Glomerular endothelial cell (primary cell): ENCODE measurements at places on chromosomes 1 and 21.

- DNase-seq: no peak
Measured at GRCh38 chr1:223177681-223178080, 34.6 kb upstream of the TLR5 start.

GRCh38 chr1:64956733-64957441 is 9.5 kb downstream of the JAK1 start:
- no peak for DNase-seq

- peak; percentile 31 for DNase-seq
Measured at GRCh38 chr1:205523891-205524793, 19.7 kb downstream of the CDK18 start.

DNA sequence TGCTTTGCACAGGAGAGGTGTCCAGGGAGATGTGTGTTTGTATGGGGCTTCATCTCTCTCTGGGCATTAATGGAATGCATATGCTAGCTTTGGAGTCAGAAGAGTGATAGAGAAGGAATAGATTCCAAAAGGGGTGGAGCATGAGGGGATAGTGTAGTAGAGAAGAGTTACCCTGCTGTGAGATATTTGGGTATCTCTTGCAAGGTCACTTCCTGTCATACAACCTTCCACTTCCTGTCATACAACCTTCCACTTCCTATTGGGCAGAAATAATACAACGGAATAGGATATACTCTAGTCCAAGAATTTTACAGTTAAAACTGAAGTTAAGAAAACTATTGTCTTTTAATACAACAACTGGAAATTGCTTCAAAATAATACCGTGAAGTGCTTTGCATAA is 351.8 kb upstream of the FMN2 start:
- DNase-seq: no peak

DNA sequence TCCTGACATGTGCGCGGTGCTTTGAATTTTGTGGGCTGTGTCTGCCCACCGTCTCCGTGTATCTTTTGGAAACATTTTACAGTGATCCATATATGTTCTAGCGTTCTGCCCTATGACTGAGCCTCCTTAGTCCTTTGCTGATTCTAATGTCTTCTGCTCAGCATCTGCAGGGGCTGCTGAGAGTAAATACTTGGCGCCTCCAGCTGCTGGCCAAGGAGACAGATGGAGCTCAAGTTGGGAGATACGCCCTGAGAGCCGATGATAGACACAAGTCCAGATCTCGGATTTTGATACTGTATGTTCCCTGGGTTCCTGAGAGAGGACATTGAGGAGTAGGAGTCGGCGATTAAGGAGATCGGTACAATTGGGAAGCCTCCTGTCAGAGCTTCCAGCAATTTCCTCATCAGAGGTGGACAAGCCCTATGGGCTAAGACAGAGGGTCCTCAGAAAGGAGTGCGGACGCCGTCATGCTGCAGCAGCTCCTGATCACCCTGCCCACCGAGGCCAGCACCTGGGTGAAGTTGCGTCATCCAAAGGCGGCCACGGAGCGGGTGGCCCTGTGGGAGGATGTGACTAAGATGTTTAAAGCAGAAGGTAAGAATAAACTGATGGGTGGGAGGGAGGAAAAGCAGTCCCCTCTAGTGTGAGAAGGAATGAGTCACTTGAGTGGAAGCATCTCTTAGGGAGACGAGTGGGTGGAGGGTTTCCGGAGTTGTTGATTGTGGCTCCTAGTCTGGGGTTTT is 390 bp downstream of the ZFP69B start:
- no peak for DNase-seq

- DNase-seq: no peak
Measured at GRCh38 chr21:41280115-41280919, 36.3 kb upstream of the FAM3B start.

DNA sequence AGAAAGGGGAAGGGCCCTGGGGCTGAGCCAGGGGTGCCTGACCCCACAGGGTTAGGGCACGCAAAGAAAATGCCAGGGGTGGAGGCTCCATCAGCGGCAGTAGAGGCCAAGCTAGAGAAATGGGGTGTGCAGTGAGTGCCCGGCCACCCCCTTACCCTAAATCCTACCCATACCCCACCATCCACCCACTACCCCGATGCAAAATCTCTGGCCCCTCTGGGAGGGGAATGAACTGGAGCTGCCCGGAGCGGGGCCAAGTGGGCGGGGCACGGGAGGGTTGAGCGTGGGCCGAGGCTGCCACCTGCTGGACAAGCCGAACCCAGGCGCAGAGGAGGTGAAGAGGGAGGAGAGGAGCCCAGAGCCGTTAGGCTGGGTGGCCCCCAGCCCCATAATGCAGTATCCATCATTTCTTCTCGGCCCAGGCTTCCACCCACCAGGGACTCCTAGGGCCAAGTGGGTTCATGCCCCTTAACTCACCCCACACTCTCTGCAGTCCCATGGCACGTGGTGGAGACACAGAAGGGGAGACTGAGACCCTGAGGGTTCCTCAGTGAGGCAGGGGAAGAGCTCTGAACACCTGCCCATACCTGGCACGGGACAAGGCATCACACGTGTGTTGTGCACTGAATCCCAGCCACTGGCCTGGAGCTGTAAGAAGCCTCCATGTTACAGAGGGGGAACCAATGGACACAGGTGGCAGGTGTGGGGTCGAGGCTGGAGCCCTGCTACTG is 1.4 kb upstream of the C1QC start:
- DNase-seq: no peak

DNA sequence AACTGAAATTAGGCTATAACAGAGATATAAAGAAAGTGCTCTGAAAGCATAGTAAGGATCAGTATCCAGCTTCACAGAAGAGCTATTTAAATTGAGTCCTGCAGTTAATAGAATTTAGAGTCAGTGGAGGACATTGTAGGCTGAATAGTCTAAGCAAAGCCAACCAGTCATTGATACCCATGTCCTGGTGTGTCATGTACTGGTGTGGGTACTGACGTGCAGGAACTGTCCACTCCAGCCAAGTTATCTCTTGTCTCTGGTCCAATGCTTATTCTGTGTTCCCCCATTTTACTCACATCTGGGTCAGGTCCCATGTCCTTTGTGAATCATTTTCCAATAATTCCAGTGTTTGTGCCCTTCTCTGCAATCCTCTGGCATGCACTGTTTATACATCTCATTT is 90.0 kb downstream of the MACF1 start:
- no peak for DNase-seq

- DNase-seq: no peak
Measured at GRCh38 chr1:112697781-112698201, 9.1 kb downstream of the RHOC start.

DNA sequence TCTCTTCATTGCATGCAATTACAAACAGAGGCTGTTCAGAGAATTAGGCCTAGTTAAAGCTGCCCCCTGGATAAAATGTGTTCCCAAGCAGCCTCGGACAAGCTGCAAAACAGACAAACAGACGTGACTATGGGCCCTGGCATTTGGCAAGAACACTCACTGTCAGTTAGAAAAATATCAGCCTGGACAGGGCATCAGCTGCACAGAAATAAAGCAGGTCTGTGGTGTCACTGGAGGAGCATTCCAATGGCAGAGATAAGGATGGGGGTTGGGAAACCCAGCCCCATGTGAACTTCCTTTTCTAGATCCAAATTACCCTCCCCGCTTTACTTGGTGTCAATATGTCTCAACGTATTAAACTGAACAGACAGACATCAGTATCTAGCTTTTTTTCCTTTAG is 177.1 kb downstream of the GPATCH2 start:
- no peak for DNase-seq

DNA sequence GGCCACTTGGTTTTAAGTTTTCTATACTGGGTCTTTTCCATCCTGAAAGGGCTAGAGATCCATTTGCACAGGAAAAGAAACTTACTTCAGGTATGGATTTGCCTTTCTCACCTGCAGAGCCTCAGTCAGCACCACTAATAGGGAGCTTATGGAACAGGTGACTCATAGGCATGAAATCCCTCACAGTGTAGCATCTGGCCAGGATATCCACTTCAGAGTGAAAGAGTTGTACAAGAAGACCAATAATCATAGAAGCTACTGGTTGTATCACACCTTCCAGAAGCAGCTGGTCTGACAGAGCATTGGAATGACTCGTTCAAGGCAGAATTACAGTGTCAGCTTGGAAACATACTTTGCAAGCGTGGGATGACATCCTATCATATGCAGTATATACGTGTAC is 26.3 kb upstream of the SYT14 start:
- no peak for DNase-seq

DNA sequence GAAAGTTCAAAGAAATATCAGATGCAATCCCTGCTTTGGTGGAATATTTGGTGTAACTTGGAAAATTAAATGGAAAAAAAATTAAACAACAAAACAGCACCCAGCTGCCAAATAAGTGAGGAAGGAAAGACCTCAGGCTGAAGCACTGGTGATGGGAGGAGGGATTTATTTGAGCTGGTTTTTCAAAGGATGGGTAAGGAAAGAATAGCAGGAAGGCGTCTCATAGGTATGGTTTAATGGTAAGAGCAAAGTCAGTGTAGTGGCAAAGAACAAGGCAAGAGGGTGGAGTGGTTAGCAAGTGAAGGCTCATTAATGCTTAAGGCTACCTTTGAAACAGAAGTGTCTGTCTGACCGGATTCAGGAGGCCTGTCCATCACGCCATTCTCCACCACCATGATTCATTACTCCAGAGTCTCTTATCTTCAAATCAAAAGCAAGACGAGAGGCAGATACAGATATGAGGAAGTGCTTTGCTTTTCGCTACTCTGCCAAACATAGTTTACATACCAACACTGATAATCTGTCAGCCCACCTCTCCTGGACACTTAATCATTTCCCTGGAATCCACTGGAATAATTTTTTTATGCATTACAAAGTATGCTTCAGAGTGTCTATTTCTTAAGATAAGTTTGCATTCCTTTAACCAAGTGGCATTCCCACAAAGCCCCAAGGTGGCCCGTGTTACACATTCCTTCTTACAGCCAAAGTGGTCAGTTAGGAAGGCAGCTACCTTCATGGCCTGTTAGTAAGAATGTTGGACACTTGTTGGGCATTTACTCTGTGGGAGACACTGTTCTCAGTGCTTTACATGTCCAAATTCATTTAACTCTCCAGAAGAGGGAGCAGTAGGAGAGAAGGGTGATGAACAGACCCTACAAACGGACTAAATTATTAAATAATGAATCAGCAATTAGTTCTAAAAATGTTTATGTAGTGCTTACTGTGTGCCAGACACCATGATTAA is 146.6 kb downstream of the ROR1 start:
- peak; percentile 47 for DNase-seq

DNA sequence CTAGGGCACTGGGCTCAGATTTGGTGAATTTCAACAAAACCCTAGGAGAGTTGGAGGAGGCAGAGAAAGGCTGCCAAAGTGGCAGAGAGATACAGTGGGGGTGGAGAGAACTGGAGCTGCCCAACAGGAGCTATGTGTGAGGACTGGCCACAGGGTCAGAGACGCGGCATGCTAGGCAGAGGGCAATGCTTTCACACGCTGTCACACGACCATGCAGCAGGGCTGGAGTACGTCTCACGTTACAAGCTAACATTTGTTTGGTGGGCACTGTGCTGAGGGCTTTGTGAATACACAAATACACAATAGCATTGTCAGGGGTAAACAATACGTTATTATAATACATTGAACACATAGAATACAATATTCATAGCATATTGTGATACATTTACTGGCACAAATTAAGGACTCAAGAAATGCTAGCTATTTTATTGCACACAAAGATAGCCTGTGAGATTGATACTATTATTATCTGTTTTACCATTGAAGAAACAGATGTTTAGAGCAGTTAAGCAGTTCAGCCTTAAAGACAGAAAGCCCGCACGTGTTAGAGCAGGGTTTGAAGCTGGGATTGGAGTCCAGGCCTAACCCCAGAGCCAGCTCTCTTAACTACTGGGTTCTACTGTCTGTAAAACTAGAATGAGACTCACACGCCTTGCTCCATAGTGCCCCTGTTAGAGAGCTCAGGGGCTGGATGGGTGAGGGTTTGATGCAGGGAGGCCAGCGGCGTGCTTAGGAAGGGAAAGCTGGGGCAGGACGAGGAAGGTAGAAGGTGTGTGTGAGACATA is 4.5 kb downstream of the RAB7B start:
- no peak for DNase-seq

DNA sequence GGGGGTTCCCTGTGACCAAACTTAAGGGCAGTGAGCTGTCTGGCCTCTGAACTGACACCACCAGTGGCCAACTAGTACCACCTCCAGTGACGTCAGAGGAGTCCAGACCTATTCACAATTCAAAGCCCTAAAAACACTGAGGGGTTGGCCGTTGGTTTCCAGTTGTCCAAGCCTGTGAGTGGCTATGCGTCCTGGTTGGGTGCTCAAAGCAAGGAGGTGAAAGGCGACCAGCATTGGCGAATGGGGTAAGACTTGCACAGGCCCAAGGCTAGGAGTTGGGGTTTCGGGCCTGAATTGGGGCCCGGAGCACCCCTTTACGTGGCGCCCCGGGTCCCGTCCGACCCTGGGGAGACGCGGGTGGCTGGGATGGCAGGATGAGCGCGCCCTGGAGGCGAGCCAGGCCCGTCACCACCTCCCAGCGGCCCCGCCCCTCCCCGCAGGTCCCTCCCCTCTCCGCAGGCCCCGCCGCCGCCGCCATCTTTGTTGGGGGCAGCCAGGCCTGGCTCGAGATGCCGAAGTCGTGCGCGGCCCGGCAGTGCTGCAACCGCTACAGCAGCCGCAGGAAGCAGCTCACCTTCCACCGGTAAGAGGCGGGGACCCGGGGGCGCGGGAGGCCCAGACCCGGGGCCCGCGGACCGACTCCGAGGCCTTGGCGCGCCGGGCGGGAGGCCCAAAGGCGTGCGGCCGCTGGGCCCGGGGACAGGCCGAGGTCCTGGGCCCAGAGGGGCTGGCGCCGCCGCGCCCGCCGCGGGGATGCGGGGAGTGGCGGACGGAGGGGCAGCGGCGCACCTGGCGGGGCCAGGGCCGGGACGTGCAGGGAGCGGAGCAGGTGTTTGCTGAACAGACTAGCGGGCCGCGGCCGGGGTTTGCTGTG is at the start of gene THAP3:
Gene THAP3, plus strand, starts transcription at position 159 of the 874 bp plus-strand sequence. Its CDS starts 351 bp downstream, at position 510.
- no peak for DNase-seq

- no peak for DNase-seq
Measured at GRCh38 chr1:234978397-234979295, 150.0 kb downstream of the TOMM20 start.

- DNase-seq: no peak
Measured at GRCh38 chr1:236391008-236391407, 3.1 kb upstream of the EDARADD start.

DNA sequence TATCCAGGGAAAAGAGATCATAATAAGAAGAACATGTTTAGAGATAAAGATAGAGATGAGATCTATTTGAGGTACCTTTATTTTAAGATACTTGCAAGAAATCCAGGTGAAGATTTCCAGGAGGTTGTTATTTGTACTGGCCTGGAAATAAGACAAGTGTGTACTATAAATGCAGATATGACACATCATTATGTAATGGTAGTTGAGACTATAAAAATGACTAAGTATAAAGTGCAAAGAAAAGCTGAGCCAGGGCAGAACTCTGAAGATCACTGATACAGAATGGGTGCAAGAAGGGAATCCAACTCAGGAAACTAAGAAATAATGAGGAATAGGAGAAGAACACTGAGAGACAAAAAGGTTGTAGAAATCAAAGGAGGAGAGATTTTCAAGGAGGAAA is 378.2 kb upstream of the PBX1 start:
- no peak for DNase-seq

GRCh38 chr1:246641394-246641793 is 75.1 kb downstream of the CNST start:
- DNase-seq: no peak
